ENCODE measurements at places on chromosomes 4 and X. TPM values are rescaled to one million over a fixed set of nuclear protein-coding genes. Genes with fewer than 3 reads are reported as not detected.

Gene SYTL4
- 6.1 TPM for total RNA-seq

Gene GPR119
- total RNA-seq = not detected

Gene SSX3
- not detected for total RNA-seq

Gene RRH
- total RNA-seq = 0.37 TPM

Gene ADH1A
- not detected for total RNA-seq

Gene PPP4R3C
- total RNA-seq = not detected

Gene IGBP1
- total RNA-seq = 44.7 TPM

Gene PLS3
- 211 TPM for total RNA-seq

Gene VCX3B
- not detected for total RNA-seq

Gene PCDH18
- total RNA-seq = 0.49 TPM

Gene PRRG1
- 14.0 TPM for total RNA-seq

Gene DCAF4L1
- total RNA-seq = 0.36 TPM

Gene SYTL5
- 8.8 TPM for total RNA-seq

Gene ZNF630
- 2.7 TPM for total RNA-seq

Gene SOX3
- total RNA-seq = not detected

Gene CXCL13
- not detected for total RNA-seq

Gene ERAS
- total RNA-seq = not detected

Gene ADRA2C
- 11.7 TPM for total RNA-seq

Gene KCNIP4
- not detected for total RNA-seq

Gene NXF2B
- not detected for total RNA-seq

Gene ZRSR2
- 8.4 TPM for total RNA-seq

Gene EPGN
- total RNA-seq = not detected

Gene SLC34A2
- 19.9 TPM for total RNA-seq

Gene ANXA3
- 327 TPM for total RNA-seq

Gene ADH1C
- total RNA-seq = 0.23 TPM

Gene CRMP1
- total RNA-seq = not detected

Gene GLOD5
- total RNA-seq = not detected

Gene USP26
- not detected for total RNA-seq

Gene ANOS1
- total RNA-seq = 0.91 TPM

Gene MMGT1
- 17.3 TPM for total RNA-seq

Gene NKX3-2
- total RNA-seq = 2.4 TPM

Gene MAPK10
- total RNA-seq = 0.28 TPM

Gene AIFM1
- total RNA-seq = 55.4 TPM

Gene GABRG1
- total RNA-seq = not detected

Gene OCRL
- total RNA-seq = 22.3 TPM

Gene GNRHR
- total RNA-seq = not detected

Gene CXCR3
- not detected for total RNA-seq

Gene CFP
- 0.34 TPM for total RNA-seq

Gene FAM120C
- 6.6 TPM for total RNA-seq

Data from Caco-2 (cell line).